Neural crest cell (in vitro differentiated cells): ENCODE measurements at places on chromosomes 2 and 18.

DNA sequence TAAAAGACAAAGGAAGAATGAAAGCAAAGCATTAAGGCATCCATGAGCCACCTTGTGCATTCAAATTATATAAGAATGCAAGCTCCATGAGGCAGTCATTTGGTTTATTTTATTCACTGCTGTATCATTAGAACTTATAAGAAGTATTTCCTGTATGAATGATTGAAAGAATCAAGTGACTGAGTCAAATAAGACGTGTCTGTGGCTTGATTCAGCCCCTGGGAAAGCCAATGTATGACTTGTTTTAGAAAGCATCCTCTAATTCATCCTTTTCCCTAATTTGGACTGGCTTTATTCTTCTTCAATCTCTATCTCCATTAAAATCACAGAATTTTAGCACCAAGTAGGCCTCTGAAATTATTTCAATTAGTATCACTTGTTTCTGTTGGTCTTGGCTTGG, 461.1 kb downstream of the LPIN1 start:
- DNase-seq, result no peak

GRCh38 chr2:184041077-184041476, 557.3 kb upstream of the ZNF804A start:
- no peak for DNase-seq

GRCh38 chr2:72113847-72114692, 33.6 kb downstream of the CYP26B1 start:
- DNase-seq, result no peak

DNA sequence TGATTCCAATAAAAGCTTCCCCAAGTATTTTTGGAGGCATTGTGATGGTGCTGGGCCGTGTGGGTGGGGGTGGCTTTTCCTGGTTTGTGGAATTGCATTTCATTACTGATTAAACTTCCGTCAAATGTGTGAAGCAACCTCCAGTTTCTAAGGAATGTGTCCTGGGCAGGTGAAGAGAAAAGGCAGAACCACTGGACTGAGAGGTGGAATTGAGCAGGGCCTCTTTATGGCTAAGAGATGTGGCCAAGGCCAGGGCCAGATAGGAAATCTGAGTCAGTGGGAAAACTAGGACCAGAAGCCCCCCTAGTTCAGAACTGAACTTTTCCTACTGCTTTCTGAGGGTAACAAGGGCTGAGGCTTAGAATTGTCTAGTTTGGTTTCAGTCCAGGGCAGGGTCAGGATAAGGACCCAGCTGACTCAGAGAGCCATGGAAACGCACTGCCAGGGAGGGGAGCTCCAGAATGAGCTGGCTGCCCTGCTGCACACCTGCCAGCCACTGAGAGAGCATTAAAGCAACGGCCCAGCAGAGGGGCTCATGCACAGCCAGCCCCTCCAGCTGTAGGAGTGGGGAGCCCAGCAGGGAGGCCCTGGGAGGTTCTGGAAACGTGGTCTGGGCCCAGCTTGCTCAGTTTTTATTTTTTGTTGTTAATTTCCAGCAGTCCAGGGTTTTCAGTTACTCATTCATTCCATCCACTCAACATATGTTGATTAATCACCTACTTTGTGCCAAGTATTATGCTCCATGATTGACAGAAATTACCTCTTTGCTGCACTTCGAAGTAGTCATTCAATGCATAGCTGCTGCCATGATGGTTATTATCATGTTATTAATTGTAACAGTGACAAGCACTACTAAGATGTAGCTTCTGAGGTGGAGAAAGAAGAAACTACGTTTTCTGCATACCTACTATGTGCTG, 156.1 kb downstream of the MSH2 start:
- DNase-seq, result no peak

DNA sequence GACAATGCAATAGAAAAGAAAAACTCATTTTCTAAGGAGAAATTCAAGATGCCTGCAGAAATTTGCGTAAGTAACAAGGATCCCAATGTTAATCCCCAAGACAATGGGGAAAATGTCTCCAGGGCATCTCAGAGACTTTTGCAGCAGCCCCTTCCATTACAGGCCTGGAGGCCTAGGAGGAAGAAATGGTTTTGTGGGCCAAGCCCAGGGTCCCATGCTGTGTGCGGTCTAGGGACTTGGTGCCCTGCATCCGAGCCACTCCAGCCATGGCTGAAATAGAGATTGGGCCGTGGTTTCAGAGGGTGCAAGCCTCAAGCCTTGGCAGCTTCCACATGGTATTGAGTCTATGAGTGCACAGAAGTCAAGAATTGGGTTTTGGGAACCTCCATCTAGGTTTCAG, 103.9 kb upstream of the ACVR1 start:
- no peak for DNase-seq

- DNase-seq, result no peak
Measured at GRCh38 chr2:30321466-30321865, 90.1 kb downstream of the LBH start.

- DNase-seq, result no peak
Measured at GRCh38 chr2:50584185-50584584, 447.7 kb downstream of the NRXN1 start.

DNA sequence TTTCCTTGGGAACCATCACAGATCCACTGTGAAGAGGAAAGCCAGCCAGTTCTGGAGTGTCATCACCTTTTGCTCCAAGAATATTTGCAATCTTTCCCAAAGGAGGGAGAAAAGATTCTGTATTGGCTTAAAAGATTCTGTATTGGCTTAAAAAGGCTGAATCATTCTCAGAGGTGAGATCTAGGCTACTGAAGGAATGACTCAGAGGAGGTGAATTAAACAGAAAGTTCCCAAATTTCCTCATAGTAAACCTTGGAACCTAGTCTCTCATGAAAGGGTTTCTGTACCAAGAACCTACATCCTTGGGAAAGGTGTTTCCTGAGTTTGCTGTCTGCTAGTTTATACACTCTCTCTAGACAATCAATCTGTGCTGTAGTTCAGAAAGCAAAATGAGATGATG, 34.1 kb upstream of the GRB14 start:
- DNase-seq, result no peak
